ENCODE measurements at places on chromosomes 6 and 20. TPM values are rescaled to one million over a fixed set of nuclear protein-coding genes. Genes with fewer than 3 reads are reported as not detected.

Gene CALHM5
- total RNA-seq: 0.59 TPM

Gene OR2H1
- total RNA-seq: not detected

Gene PLCB4
- 70.2 TPM for total RNA-seq

- no peak for DNase-seq
Observed at GRCh38 chr6:157806131-157806855, 16.8 kb upstream of the SNX9 start.

DNA sequence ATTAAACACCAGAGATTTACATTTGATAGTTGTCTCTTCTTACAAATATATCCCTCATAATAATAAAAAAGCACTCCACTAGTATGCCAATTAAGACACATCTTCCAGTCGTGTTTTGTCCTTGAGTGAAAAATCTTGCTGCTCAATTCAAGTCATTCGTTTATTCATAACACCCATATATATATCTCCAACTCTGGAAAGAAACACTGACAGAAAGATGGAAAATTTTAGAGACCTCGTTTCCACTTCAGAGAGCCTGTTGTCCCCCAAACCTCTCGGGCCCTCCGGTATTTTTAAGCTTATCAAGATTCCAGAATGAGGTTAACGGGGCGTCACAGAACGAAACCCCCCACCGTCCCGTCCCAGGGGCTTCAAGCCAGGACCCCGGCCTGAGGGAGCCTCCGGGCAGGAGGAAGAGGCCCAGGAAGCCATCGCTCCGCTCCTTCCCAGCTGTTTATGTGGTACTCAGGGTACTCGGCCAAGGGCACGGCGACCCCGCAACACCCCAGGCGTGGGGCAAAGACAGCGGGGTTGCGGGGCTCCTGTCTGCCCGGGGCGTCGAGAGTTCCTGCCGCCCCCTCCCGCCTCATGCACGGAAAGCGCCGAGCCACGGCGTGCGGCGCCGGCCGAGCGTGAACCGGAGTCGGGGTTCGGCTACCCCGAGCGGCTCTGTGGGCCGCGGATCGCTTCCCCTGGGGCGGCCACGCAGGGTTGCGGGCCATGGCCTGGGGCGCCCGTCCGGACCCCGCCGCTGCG lies 623 bp upstream of the SNX9 start:
- no peak for DNase-seq
